Colonic mucosa (tissue), 4 donors: ENCODE measurements at places on chromosomes 13 and 19. TPM values are rescaled to one million over a fixed set of nuclear protein-coding genes. Genes with fewer than 3 reads are reported as not detected.

Gene ELAVL3
- total RNA-seq: 0.50 TPM

Gene RNF225
- total RNA-seq: not detected

Gene B9D2
- total RNA-seq: 8.4 TPM

Gene PRKD2
- 60.9 TPM for total RNA-seq

Gene ZIC2
- 0.82 TPM for total RNA-seq

Gene PLIN4
- 6.3 TPM for total RNA-seq

Gene SIAH3
- not detected for total RNA-seq
